ENCODE measurements at places on chromosomes 13 and 19.

DNA sequence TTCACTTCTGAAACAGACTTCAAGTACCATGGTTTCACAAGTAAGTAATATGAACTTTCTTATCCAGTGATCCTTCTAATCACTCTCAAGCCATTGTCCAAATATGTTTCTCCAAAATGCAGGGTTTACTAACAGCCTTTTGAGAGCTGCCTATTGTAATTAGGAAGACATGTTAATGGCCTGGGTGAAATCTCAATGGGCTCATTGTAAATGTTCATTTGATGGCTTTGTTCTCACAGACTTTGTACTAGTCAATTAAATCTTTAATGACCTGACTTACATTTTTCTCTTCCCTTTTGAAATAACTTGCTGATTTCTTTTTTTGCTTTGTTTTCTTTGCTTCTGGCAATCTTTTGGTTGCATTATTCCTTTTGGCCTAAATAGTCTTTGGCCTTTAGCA, 444.8 kb downstream of the LIG4 start:
- no peak for DNase-seq

GRCh38 chr19:18023622-18024251, 15.8 kb downstream of the ARRDC2 start:
- no peak for DNase-seq

GRCh38 chr19:15195371-15196334, 5.1 kb downstream of the NOTCH3 start:
- peak; percentile 73 for DNase-seq

GRCh38 chr19:7900401-7900870, 3.2 kb upstream of the MAP2K7 start:
- DNase-seq = no peak

DNA sequence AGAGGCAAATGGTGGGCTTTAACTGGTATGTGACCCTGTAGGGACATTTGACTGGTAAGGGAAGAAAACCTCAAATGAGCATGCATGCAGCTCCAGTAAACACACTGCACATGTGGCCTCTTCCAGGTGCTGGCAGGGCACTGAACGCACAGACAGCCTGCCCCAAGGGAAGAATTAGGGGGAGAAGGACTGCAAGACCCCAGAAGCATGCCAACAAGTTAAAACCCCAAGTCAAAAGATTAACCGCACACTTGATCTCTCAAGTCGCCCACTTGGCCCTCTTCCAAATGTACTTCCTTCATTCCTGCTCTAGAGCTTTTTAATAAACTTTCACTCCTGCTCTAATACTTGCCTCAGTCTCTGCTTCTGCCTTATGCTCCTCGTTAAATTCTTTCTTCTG, 46.9 kb upstream of the SLITRK1 start:
- DNase-seq = no peak

DNA sequence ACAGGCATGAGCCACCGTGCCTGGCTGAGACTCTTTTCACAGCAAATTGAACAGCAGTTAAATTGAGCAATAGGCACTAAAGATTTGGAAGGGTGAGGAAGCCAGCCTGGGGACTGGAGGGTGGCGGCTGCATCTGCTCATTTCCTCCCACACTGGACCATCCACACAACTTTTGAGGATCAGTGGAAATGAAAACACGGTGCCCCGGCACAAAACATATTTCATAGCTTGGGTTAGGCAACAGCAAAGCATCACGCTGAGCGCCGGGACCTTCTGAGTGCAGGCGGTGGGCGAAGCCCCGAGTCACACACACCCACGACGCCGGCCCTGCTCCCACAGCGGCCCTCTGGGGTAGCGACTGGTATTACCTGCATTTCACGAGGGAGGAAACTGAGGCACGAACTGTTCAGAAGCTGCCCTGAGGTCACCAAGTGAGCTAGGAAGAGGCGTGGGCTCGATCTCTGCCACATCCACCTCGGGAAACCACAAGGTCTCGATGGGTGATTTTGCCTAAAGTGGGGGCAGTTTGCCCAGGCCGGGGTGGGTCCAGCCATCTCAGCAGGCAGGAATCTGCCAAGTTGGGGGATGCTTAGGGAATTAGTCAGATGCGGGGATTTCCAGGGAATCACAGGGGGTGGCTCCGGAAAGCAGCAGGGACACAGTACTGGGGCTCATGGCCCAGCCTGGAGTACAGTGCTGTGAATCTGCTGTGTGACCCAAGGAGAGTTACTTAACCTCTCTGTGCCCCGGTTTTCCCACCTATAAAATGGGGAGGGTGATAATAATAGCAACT, 3.5 kb upstream of the SBNO2 start:
- peak; percentile 99 for DNase-seq

- no peak for DNase-seq
Measured at GRCh38 chr13:29940715-29941114, 90.3 kb upstream of the UBL3 start.

- DNase-seq = peak; percentile 94
Measured at GRCh38 chr19:17947815-17948513, 15.1 kb downstream of the CCDC124 start.

DNA sequence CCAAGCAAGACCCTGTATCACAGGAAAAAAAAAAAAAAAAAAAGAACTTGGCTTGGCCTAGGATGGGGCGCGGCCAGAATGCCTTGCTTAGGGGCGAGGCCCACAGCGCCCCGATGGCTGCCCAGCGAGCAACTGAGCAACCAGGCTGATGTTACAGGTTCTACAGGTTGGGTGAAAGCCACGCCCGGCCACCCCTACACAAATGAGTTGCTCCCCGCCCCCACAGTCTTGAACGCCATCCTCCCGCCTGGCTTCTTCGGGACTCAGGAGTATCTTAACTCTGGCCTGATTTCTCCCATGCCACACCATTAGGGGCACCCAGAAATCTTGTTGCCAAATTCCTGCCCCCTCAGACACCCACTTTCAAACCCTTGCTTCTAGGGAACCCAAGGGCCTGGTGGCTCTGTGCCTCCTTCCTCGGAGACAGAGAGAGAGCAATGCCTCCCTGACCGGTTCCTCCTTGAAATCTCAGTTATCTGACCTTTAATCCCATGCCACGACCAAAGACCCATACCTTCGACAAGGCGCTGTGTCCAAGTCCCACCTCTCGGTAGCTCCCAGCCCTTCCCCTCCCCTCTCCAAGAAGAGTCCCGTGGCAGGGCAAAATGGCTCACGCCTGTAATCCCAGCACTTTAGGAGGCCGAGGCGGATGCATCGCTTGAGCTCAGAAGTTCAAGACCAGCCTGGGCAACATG, 1.1 kb upstream of the CBLC start:
- DNase-seq = peak; percentile 86

- DNase-seq = no peak
Measured at GRCh38 chr19:58516964-58517833, 2.4 kb downstream of the ZBTB45 start.

- no peak for DNase-seq
Measured at GRCh38 chr13:71278512-71278911, 588.5 kb downstream of the DACH1 start.

DNA sequence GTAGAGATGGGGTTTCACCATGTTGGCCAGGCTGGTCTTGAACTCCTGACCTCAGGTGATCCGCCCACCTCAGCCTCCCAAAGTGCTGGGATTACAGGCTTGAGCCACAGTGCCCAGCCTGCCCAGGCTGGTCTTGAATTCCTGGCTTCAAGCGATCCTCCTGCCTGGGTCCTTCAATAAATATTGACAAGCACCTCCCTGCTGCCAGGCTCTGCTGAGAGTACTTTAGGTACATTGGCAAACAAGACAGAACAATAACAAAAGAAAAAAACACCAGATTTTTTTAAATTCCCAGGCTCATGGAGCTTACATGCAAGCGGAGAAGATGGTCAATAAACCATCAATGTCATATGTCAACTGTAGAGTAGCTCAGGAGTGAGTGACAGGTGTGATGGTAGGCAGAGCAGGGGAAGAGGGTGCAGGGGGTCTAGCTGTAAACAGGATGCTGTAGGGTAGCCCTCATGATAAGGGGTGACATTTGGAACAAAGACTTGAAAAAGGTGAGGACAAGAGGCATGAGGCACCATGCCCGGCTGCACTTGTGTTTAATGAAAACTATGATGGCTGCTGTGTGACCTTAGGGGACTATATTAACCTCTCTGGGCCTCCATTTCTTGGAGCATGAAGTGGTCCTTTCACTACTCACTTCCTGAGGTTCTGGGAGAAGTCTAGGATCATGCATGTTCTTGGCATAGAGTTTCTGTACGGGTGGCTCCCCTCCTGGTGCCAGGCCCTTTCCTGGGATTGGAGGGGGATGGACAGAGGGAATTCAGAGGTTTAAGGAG, 19.6 kb downstream of the SULT2B1 start:
- DNase-seq = no peak

- no peak for DNase-seq
Measured at GRCh38 chr19:15555021-15555420, 46.7 kb downstream of the CYP4F22 start.

DNA sequence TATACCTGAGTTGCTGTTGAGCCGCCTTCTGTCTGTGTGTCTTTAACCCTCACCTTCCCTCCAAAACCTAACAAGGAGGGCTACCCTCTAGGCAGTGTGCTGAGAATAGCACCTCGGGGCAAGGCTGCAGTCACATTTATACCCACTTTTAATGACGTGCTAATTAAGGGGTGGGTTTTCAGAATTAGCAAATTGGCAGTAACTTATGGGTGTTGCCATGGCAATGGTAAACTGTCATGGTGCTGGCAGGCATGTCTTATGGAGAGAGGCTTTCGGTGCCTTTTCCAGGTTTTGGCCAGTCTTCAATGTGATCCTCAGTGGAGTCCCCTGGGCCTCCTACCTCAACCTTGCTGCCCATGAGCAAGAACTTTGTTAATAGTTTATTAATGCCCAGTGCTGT, 1.2 kb upstream of the PNMA8A start:
- no peak for DNase-seq

DNA sequence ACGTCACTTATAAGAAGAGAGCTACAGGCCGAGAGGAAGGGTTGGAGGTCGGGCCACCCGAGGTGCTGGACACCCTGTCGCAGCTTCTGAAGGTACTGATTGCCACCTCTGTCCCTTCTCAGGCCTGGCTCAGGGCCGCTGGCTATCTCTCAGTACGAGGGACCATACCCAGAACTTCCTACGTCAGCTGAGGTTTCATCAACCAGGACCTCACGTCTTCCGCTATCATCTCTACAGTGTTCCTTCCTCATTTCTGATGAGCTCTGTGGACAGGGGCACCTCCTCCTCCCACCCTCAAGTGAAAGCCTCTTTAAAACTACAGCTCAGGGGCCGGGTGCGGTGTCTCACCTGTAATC, 58.2 kb upstream of the USE1 start:
- no peak for DNase-seq

- DNase-seq = no peak
Measured at GRCh38 chr19:36081385-36081784, 26.7 kb downstream of the WDR62 start.

GRCh38 chr19:20923077-20923871, at the start of gene ZNF85:
ZNF85 (plus strand) TSS chr19:20923251; CDS start chr19:20923401, 150 bp downstream.
- DNase-seq = peak; percentile 94

- DNase-seq = no peak
Measured at GRCh38 chr19:17415121-17415520, 4.7 kb upstream of the MVB12A start.

GRCh38 chr13:47232516-47232915, 335.7 kb upstream of the HTR2A start:
- DNase-seq = peak; percentile 33

DNA sequence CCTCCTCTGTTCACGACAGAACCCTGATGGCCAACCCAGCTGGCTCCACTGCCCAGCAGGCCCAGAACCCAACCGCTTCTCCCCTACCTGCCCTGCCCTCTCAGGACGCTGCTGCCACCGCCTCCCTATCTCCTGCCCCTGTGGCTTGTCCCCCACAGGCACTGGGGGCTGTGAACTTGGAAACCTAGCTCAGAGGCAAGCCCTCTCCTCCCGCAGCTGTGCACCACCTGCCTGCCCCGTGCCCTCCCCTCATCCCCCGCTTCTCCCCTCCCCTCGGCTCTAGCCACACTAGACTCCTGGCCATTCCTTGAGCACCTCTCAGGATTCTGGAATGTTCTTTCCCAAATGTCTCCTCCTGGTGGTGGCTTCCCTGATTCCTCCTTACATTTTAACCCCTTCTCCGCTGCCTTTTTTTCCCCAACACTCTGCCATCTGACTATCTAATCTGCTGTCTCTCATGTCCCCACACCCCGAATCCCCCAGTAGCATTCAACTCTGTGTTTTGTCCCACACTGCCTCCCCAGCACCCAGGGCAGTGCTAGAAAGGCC, 6.7 kb downstream of the NANOS3 start:
- DNase-seq = no peak

- DNase-seq = no peak
Measured at GRCh38 chr19:31145007-31145406, 204.2 kb downstream of the TSHZ3 start.

- DNase-seq = no peak
Measured at GRCh38 chr19:19597809-19598306, 20.6 kb downstream of the PBX4 start.

GRCh38 chr13:23794267-23795161, 94.7 kb downstream of the MIPEP start:
- peak; percentile 34 for DNase-seq

DNA sequence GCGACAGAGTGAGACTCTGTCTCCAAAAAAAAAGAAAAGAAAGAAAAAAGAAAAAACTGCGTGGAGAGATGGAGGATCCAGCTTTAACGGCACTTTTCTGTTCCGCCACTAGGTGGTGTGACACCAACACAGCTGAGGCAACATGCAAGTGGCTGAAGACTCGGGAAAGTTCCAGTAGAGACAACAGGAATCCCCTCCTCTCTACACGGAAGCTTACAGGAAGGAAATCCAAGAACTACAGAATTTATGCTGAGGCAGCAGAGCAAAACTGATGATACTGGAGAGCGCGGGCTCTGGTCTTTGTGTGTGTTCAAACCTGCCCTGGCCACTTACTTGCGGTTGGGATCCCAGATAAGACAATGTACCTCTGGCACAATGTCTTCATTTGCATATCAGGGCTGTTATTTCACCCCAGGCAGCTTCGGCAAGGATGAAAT, 9.9 kb downstream of the RANBP3 start:
- peak; percentile 75 for DNase-seq

- DNase-seq = no peak
Measured at GRCh38 chr19:30226464-30227011, 145.6 kb upstream of the ZNF536 start.
